RPMI7951 (cell line): ENCODE measurements at places on chromosomes 1 and 21. TPM values are rescaled to one million over a fixed set of nuclear protein-coding genes. Genes with fewer than 3 reads are reported as not detected.

Gene CDC42BPA
- 24.2 and 25.8 TPM in 2 replicates for total RNA-seq

GRCh38 chr21:36422279-36423098, 37.3 kb downstream of the CHAF1B start:
- peak; percentile 51 for DNase-seq

DNA sequence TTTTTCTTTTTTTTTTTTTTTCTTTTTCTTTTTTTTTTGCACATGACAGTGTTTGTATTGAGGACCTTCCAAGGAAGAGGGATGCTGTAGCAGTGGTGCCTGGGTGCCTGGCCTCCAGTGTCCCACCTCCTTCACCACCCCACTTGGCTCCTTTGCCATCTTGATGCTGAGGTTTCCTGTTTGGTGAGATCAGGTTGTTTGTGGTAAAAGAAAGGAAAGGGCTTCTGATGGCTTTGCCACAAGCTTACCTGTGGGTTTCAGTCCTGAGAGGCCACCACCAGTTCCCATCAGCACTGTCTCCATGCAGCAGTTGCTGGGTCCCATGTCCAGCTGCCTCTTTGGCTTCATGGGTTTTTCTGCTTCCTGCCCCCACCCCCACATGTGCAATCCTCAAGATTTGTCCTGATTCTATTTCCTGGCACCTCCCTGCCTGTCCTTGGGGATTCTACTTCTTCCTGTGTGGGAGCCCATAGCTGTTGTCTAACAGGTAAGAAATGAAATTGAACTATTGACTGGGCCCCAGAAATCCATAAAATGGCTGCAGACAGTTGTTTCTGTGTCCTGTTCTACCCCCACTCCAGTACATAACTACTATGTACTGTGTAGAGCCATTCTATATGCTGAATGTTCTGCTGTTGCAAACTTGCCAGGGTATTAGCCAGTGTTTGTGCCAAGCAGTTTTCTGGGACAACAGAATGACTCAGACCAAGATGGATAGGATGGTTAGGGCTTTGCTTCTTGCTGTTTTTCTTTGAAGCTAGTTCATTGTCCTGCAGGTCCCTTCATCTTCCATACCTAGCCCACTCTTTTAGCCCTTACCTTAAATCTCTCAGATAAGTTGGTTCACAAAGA, 4.2 kb upstream of the CCDC28B start:
- DNase-seq: no peak

Gene ATAD3C
- not detected in 2 replicates for total RNA-seq

Gene PSEN2
- 13.3 and 13.8 TPM in 2 replicates for total RNA-seq

DNA sequence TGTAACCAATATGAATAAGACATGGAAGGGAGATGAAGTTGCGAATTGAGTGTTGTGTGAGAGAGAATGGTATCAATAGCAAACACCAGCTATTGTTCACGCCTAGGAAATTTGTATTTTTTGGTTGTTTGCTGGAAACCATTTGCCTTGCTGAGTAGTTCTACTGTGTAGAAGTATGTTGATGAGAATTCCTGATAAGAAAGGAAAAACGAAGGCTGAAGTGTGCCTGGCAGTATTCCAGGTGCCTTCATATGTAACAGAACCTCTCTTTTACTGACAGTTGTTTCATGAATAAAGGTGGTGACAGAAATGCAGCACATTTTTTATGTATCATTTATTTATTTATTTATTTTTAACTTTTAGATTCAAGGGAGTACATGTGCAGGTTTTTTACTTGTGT, 79.5 kb downstream of the SDCCAG8 start:
- DNase-seq: no peak

DNA sequence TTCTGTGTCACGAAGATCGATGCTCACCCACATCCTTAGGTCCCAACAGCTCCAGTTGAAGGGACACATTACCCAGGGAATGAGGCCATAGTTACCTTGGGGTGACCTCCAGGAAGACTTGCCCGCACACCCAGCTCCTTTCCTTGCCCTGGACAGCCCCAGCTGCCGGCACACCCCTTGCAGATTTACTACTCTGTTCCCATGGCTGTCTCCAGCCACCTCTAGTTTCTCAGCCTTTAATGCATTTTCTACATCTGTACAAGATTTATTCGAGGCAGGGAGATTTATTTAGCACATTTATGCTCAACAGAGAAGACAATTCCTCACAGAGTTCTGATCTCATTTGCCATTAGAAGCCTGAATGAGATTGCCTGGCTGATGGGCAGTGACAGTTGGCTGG, 36.7 kb downstream of the SYT2 start:
- no peak for DNase-seq

- no peak for DNase-seq
These were observed 29.9 kb downstream of the KRTAP10-1 start for GRCh38 chr21:44510109-44510507.

Gene TTC39A
- total RNA-seq: 0.24 TPM in 1 of 2 replicates, not detected in the other

- peak; percentile 39 for DNase-seq
These were observed at the start of gene SDC3 for GRCh38 chr1:30908696-30909364. Gene SDC3, minus strand, starts transcription at chr1:30908758. Its CDS starts 172 bp downstream, at chr1:30908586.

GRCh38 chr1:87880098-87880760, 551.5 kb downstream of the LMO4 start:
- DNase-seq: no peak

GRCh38 chr1:27403065-27403726, 10.8 kb downstream of the GPR3 start:
- DNase-seq: no peak

DNA sequence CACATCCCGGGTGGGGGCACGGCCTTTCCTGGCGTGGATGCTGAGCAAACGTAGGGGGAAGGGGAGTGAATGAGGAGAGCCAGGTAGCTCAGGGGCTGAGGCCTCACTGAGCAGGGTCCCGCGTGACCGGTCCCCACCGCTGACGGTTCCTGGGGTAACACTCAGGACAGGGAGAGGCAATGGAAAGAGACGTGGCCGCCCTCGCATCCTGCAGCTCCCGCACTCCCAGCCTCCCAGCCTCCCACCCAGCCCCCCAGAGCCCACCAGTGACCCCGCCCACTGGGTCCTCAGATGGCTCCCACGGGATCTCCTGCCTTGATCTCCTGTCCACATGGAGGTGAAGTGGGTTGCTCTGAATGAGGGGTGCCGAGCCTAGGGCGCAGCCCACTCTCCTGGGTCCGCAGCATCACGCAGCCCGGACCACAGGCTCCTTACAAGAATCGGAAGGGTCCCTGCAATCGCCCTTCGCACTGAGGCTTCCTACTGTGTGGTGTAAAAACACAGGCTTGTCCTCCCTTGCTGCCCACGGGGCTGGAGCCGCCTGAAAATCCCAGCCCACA, 2.4 kb downstream of the TSPEAR start:
- no peak for DNase-seq

GRCh38 chr1:68206848-68207689, 25.3 kb downstream of the WLS start:
- DNase-seq: peak; percentile 52

Gene SLC25A34
- 0.12 and 0.29 TPM in 2 replicates for total RNA-seq

DNA sequence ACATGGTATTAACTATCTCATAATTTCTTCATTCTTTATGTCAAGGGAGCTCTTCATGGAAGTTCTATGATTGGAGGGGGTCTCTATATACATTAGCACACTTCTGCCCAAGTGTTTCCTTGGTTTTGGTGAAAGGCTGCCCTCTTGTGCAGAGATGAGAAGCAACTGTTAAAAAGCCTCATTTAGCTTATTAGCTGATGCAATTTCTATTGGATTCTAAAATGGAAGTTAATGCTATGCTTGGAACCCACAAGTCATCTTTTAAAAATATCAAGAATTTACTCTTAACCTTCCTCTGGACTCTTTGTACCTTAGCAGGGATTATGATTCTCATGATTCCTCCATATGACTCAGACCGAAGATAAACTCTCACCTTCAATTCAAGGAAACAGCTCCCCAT, 328.9 kb downstream of the PTBP2 start:
- DNase-seq: peak; percentile 47

DNA sequence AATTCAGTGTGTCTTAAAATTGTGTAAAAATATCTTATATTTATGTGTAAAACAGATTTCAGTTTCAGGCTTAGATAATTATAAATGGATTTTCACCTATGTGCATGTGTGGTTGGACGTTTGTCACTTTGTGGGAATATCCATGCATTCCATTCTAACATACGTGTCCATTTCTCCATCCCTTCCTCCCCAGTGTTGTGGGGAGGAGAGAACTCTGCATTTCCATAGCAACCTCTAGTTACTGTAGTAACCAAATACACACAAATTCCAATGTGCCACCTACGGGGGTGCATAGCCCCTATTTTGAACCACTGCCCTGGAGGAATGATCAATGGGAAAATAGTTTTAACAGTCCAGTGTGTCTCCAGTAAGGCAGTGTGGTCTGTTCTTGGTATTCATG, 79.0 kb downstream of the RASAL2 start:
- DNase-seq: peak; percentile 91

- DNase-seq: no peak
These were observed 80.8 kb downstream of the S1PR1 start for GRCh38 chr1:101317590-101317989.

DNA sequence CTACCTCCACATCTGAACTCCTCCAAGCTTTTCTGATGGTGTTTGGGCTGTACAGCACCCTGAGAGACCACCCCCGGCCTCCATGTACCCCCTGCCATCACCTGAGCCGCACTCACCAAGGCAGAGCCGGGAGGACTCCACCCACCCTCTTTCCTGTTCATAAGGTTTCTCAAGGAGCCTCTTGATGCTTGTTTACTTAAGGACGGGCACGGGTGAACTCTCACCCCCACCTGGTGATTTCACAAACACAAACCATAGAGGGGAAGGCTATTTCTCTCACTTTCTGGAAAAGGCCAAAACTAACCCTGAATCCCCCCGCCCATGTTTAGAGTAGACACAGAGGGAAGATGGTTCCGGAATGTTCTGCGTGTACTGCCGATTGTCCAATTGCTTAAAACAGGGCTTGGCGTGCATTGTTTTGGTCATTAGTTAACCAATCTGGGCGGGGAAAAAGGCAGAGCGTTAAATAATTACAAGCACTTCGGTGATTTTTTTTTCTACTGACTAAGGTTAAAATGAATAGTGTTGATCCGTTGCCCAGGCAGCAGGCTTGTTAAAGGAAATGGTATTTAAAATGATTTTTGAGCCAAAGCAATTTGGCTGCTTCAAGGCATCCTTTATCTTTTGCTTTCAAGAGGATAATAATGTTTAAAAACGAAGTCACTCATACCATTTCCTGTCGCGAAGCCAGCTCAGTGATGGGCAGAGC, 279.8 kb upstream of the VAMP3 start:
- peak; percentile 34 for DNase-seq

- no peak for DNase-seq
These were observed 22.8 kb upstream of the GPX7 start for GRCh38 chr1:52579415-52579814.

Gene CTTNBP2NL
- 9.9 and 11.9 TPM in 2 replicates for total RNA-seq

Gene PAFAH2
- total RNA-seq: 8.4 and 10.2 TPM in 2 replicates

DNA sequence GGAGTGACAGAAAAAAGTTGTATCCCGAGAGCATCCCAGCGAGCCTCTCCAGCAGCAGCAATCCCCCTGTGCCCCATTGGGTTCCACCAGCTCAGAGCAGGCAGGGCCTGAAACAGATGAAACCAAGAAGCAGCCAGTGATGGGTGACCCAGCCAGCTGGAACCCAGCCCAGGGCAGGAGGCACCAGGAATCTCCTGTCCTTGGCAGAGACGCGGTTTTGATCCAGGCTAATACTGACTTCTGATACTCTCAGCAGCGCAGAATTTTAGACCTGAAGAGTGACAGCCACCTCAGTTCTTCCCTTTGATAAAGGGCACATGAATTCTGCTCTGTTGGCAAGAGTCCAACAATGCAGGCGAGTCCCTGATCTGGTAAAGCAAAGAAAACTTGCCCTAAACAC, 11.4 kb upstream of the OLIG1 start:
- no peak for DNase-seq

GRCh38 chr1:161890574-161890973, 124.5 kb downstream of the ATF6 start:
- no peak for DNase-seq

Gene LCA5L
- 0.20 and 0.96 TPM in 2 replicates for total RNA-seq

DNA sequence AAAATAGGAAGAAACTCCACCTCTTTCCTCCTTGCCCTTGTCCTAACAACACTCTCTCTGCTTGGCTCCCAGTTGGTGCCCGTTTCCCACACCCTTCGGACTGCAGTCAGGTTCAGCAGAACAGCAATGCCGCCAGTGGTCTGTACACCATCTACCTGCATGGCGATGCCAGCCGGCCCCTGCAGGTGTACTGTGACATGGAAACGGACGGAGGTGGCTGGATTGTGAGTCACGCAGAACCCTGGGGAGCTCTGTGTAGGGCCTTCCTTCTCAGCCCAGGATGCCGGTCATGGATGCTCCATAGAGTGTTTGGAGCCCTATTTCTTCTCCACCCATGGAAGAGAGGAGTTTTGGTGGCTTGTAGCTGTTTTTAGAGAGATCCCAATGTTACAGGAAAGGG, 60.9 kb downstream of the TNN start:
- no peak for DNase-seq

DNA sequence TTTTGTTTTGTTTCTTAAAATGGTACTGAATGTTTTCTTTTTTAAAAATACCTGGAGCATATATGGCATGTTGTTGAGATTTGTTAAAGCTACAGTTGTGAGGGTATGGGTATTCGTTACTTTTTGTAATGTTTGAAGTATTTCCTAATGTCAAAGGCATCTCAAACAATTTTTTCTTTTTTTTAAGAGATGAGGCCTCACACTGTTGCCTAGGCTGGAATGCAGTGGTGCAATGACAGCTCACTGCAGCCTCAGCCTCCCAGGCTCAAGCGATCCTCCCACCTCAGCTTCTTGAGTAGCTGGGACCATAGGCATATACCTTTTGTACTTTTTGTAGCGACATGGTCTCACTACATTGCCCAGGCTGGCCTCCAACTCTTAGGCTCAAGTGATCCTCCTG, 16.1 kb downstream of the CLCN6 start:
- DNase-seq: no peak

Gene NAV1
- total RNA-seq: 24.7 and 27.6 TPM in 2 replicates

GRCh38 chr21:32534113-32534512, 51.2 kb downstream of the TCP10L start:
- DNase-seq: no peak

DNA sequence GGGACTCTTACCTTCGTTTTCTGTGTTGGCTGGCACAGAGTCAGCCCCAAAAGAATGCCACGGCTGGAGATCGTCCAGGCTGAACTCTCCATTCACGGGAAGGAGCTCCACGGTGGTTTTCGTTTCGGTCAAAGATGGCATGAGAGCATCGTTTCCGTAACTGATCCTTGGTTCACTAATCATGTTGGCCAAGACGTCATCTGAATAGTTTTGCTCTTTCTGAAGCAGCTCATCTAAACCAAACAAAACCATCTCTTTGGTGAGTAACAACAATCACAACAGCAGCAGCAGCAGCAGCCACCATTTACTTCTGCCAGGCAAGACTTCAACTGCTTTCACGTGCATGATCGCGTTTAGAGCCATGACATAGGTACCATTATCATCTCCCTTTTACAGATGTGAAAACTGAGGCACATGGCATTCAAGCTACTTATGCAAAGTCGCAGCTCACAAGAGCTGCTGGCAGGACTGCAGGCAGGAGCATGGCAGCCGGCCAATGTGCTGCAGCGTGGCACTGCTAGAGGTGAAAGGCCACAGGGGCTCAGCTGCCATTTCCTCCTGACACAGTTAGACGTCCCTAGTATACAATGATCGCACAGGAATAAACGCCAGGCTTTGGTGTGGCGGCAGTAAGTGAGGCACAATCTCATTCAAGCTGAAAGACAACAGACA, 177.1 kb downstream of the GABPA start:
- peak; percentile 7 for DNase-seq
